PC-3 (cell line): ENCODE measurements at places on chromosomes 12 and 14. TPM values are rescaled to one million over a fixed set of nuclear protein-coding genes. Genes with fewer than 3 reads are reported as not detected.

CACNA2D4 gene
- not detected in 2 replicates for total RNA-seq

ISM2 gene
- total RNA-seq = 0.95 TPM in 1 of 2 replicates, not detected in the other

DNA sequence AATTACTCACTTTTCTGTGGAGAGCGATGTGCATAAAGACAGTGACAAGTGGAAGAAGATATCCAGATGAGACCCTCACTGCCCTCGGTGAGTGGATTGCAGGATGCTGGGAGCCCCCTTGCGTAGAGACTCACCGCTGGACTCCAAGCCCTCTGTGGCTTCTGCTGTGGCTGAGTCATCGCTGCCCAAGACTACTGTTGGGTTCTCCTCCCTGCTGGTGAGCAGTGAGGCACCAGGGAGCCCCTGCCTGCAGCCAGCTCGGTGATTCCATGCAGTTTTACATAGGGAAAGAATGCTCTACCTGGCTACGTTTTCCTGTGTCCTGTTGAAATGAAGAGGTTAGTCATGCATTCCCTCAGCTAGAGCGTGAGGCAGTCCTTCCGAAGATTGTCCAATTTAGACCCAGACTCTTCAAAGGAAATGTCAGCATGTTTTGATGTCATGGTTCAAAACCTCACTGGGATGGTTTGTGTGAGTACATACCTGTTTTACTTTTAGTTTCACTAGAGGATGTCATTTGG is 28.2 kb downstream of the TRAF3 start:
- peak; percentile 21 for DNase-seq
- no peak overlapping the region for H3K27ac ChIP-seq
- no peaks in the 10 kb centered on the region for H3K36me3 ChIP-seq
- 0 out of 2 replicates have a peak, but pooled peaks cover 6% of the 10 kb centered on the region for H3K4me1 ChIP-seq
- no peaks in the 10 kb centered on the region for H3K27me3 ChIP-seq
- H3K4me3 ChIP-seq = no peak overlapping the region

DNA sequence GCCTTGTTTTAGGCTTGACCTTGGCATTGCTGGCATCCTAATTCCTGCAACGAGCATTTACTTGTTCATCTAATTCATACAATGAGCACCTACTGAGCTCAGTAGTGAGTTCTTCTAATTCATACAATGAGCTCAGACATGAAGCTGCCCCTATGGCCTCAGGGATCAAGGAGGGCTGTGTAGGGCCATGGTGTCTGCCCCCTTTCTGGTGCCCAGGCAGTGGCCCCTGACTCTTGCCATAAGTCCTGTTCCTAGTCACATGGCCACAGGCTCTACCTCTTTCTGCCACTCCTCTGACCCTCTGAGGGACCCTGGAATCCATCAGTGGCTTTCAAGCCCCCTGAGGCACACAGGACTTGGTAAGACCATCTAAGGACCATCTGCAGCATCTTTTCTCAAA is 148.8 kb downstream of the ZFP36L1 start:
- H3K27ac ChIP-seq = no peak overlapping the region
- H3K4me1 ChIP-seq = no peaks in the 10 kb centered on the region
- no peak for DNase-seq
- no peaks in the 10 kb centered on the region for H3K27me3 ChIP-seq

GRCh38 chr14:73829071-73829470 is 22.6 kb upstream of the PTGR2 start:
- H3K4me3 ChIP-seq = no peak overlapping the region
- H3K36me3 ChIP-seq = no peaks in the 10 kb centered on the region
- H3K4me1 ChIP-seq = peaks cover 27% of the 10 kb centered on the region
- DNase-seq = no peak
- no peak overlapping the region for H3K27ac ChIP-seq

- DNase-seq = no peak
- H3K4me1 ChIP-seq = no peaks in the 10 kb centered on the region
- no peak overlapping the region for H3K4me3 ChIP-seq
- no peak overlapping the region for H3K27ac ChIP-seq
These were observed 219.7 kb downstream of the ACSS3 start for GRCh38 chr12:81297601-81298000.
